ENCODE measurements at places on chromosomes 4 and X.

- DNase-seq: peak; percentile 25
Observed at GRCh38 chr4:20512033-20512792, 188.0 kb upstream of the PACRGL start.

GRCh38 chr4:110184140-110184790 lies 14.2 kb downstream of the ELOVL6 start:
- DNase-seq: no peak

GRCh38 chrX:134171661-134172587 lies 65.1 kb upstream of the CCDC160 start:
- DNase-seq: no peak

DNA sequence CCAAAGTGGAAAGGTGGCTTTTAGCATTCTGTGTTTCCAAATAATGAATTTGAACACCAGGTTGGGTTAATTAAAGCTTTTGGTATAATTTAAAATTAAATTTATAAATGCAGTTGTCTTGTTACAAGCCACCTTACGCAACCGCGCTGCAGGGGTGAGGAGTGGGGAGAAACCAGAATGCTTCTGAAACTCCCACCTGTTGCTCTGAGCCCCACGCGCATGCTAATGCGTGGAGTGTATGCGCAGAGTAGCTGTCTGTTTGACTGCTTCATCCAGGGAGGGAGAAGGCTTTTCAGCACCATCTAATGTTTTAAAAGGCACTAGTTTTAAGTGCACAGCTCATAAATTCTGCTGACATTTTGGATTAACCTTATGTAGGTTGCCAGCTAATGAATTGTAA lies 12.5 kb downstream of the OGT start:
- no peak for DNase-seq

- DNase-seq: peak; percentile 7
Observed at GRCh38 chr4:1080961-1081688, 32.2 kb downstream of the RNF212 start.

- DNase-seq: no peak
Observed at GRCh38 chrX:120794525-120794975, 81.1 kb downstream of the CT47B1 start.

DNA sequence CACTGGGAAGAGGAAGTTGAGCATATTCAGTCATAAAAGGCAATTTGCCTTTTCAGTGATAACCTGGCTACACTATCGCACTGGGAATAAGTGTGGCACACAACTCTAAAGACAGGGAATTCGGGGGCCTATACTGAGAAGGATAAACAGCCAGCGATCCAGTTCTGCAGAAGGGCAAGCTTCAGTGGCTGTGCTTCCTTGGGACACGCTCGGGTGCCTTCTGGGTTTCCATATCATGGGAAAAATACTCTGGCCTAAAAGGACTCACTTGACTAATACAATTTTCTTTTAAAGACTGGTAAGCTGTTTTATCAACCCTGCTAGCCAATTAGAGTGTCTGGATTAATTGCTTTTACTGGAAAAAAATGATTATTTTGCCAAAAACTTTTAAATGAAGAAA lies 58.5 kb downstream of the TENM3 start:
- DNase-seq: no peak

GRCh38 chr4:123869286-123870215 lies 473.0 kb downstream of the SPRY1 start:
- DNase-seq: no peak

GRCh38 chr4:3349116-3349515 lies 56.3 kb downstream of the RGS12 start:
- DNase-seq: no peak

DNA sequence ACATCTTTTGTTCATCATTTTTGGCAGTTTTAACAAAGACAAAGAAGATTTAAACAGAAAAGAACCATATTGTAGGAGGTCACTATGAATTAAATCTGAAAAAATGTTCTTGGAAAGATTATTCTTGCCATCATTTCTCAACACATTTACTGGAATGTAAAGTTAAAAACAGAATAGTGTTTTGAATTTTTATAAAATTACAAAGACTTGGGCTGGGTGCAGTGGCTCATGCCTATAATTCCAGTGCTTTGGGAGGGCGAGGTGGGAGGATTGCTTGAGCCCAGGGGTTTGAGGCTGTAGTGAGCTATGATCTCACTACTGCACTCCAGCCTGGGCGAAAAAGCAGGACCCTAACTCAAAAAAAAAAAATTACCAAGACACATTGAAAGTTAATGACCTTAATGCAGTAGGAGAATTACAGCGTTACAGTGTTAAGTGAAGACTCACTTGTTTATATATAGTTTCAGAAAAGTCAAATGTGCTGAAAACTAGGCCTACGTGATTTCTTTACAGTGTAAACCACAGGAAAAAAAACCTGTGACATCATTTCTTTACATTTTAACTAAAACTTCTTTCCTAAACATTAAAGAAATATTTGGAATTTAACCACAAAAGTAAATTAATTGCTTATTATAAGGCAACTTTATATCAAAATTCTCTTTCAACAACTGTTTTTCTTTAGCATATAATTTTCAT lies 7.9 kb downstream of the FAM13A start:
- DNase-seq: no peak

- no peak for DNase-seq
Observed at GRCh38 chr4:53088152-53088551, 226.0 kb downstream of the RASL11B start.

GRCh38 chr4:156137679-156138473 lies 184.2 kb upstream of the CTSO start:
- DNase-seq: no peak

DNA sequence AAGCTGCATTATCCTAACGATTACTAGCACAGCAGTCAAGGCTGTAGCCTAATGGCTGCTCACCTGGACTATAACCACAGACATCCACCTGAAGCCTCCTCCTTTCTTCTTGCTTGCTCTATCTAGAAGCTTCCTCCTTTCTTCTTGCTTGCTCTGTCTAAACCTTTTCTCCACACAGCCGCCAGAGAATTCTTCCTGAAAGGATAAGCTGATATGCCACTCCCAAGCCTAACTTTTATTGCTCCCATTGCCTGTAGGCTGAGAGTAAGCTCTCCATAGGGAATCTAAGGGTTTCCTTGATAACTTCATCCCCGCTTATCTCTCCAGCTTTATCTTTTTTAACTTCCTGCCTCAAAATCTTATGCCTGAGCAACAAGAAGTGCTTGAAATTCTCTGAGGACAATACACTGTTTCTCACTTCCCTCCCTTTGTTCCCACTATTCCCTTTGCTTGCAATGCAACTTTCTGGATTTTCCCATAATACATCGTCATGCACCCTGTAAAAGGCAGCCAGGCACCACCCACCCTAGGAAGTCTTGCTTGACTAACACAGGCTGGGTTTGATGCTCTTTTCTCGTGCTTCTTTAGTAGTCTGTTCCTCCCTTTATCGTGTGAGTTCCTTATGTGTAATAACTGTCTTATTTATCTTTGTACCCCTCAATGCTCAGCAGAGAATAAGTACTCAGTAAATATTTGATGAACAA lies 1.4 kb upstream of the LRIT3 start:
- DNase-seq: no peak

GRCh38 chr4:162126729-162127128 lies 37.1 kb downstream of the FSTL5 start:
- DNase-seq: no peak

GRCh38 chrX:136546371-136546781 lies 14.4 kb downstream of the VGLL1 start:
- DNase-seq: peak; percentile 32

- no peak for DNase-seq
Observed at GRCh38 chrX:69510137-69510715, 6.1 kb downstream of the NALF2 start.

GRCh38 chrX:97847885-97848679 lies 964.4 kb downstream of the RPA4 start:
- no peak for DNase-seq

- DNase-seq: no peak
Observed at GRCh38 chr4:182465114-182465513, 221.9 kb downstream of the TENM3 start.

DNA sequence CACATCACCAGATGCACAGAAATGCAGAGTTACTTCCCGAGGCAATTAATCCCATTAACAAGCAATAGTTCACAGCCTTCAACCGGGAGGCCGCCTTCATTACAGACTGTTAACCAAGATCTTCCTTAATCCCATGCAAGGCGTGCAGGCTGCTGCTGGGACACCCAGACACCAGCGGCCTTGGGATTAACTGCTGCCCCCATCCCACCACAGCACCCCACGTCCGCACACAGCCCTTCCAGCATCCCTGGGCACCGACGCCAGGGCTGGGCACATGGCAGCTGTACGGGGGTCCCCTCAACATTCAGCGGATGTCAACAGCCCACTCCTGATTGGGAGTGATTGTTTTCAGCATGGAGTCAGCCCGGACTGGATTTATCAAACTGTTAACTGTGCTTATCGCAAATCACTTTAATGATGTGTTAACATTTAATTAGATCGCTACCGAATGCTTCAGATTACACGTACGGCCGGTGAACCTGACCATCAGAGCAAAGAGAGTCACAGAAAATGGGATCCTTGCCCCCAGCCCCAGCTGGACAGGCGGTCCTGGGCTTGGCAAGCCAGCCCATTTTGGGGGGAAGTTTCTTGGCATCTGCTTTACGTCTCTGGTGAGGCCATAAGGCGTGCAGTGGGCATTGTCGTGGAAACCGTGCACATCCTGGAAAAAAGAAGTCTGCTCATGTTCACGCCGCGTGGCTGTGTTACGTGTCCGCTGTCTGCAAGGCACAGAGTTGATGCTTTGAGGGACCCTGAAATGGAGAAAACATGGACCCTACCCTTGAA lies 126.4 kb downstream of the HMX1 start:
- DNase-seq: no peak

- no peak for DNase-seq
Observed at GRCh38 chr4:177487977-177488376, 45.7 kb upstream of the AGA start.

DNA sequence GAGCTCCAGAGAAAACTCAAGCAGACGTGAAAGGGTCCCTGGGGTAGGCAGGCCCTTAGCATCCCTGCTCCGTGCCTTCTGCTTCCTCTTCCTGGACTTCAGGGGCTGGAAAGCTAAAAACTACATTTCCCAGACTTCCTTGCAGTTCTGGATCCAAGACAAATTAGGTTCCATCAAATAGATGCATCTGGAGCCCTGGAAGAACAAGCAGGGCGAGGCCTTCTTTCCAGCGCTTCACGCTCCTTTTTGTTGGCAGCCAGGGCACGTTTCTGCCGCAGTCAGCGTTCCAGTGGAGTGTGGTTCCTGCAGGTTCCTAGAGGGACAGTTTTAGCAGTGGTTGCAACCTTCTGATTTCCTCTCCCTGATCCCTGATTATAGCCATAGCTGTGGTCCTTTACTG lies 53.6 kb upstream of the MSX1 start:
- no peak for DNase-seq
